ENCODE measurements at places on chromosomes 2 and 18. TPM values are rescaled to one million over a fixed set of nuclear protein-coding genes. Genes with fewer than 3 reads are reported as not detected.

Gene GAREM1
- polyA plus RNA-seq = not detected

Gene REG3G
- not detected for polyA plus RNA-seq

Gene TNFAIP6
- not detected for polyA plus RNA-seq

Gene SERPINE2
- polyA plus RNA-seq = 20.3 TPM

Gene NT5C1B
- polyA plus RNA-seq = 0.21 TPM

Gene GREB1L
- polyA plus RNA-seq = not detected

Gene ASB18
- polyA plus RNA-seq = not detected

Gene DYTN
- polyA plus RNA-seq = not detected

Gene CASP8
- polyA plus RNA-seq = 28.0 TPM

Gene FOXD4L1
- polyA plus RNA-seq = not detected

Gene ANKRD30B
- not detected for polyA plus RNA-seq

Gene ADCY3
- polyA plus RNA-seq = not detected

Gene DHRS9
- polyA plus RNA-seq = 0.31 TPM

Gene RGPD6
- not detected for polyA plus RNA-seq

Gene COL3A1
- polyA plus RNA-seq = not detected

Gene LINC00305
- polyA plus RNA-seq = not detected

Gene RETREG2
- 88.6 TPM for polyA plus RNA-seq

Gene AGPS
- 27.2 TPM for polyA plus RNA-seq

Gene ASXL2
- polyA plus RNA-seq = 4.7 TPM

Gene RIOK3
- 79.3 TPM for polyA plus RNA-seq

Gene ABCG8
- not detected for polyA plus RNA-seq

Gene TLX2
- not detected for polyA plus RNA-seq

Gene UGT1A10
- polyA plus RNA-seq = not detected

Gene DUSP11
- polyA plus RNA-seq = 56.0 TPM

Gene PROKR1
- not detected for polyA plus RNA-seq

Gene CNNM4
- 1.2 TPM for polyA plus RNA-seq

Gene IL1B
- 0.31 TPM for polyA plus RNA-seq

Gene FAP
- not detected for polyA plus RNA-seq

Gene CABYR
- polyA plus RNA-seq = not detected

Gene MREG
- not detected for polyA plus RNA-seq

Gene GULP1
- not detected for polyA plus RNA-seq

Gene C2orf66
- 0.16 TPM for polyA plus RNA-seq

Gene EVA1A
- polyA plus RNA-seq = not detected

Gene MRPS5
- polyA plus RNA-seq = 26.9 TPM

Gene CD8B2
- polyA plus RNA-seq = 0.43 TPM

Gene ABI2
- polyA plus RNA-seq = 17.3 TPM

Gene NEU4
- not detected for polyA plus RNA-seq

Gene ASIC4
- polyA plus RNA-seq = not detected

Gene NDC80
- polyA plus RNA-seq = 2.6 TPM

Gene ICA1L
- polyA plus RNA-seq = 4.6 TPM

Gene CPS1
- polyA plus RNA-seq = not detected

Gene ERFE
- polyA plus RNA-seq = 6.2 TPM

Gene CXCR2
- 117 TPM for polyA plus RNA-seq

Gene SLC1A4
- 7.0 TPM for polyA plus RNA-seq

Gene AP1S3
- not detected for polyA plus RNA-seq

Data from immature natural killer cell (primary cell).